ELR (cell line): ENCODE measurements at places on chromosomes 5 and 9.
A peak's percentile ranks its signal among the peaks of the same experiment; 100 is the strongest.

DNA sequence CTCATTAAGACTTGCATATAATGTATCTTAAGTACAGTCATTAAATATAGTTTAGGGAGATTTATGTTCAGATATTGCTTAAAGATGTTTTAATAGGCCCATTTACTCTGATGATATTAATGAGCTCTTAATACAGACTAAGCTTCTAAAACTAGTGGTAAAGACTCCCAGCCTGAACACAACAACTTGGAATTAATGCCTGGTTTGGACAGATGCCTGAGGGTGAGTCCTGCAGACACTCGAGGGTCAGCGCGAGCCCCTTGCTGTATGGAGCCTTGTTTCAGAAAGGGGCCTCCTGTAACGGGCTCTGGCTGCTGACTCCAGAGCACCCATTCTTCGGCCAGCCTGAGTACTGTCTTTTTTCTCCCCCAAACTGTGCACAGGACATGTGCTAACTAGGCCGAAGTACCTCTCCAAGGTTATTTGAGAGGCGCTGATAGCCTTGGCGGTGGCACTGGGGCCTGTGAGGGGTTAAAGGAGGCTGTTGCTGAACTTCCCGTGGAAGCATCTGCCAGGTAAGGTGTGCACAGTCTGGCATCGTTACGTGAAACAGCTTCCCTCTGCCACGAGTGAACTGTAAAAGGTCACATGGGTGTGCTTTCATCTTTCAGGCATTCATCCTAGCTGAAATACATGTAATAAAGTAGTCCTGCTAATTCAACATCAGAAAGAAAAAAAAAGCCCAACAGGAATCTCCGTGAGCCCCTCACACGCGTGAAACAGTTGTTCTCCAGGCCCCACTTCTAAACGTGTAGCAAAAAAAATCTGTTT is 113.4 kb downstream of the MVB12B start:
- no peak for DNase-seq

DNA sequence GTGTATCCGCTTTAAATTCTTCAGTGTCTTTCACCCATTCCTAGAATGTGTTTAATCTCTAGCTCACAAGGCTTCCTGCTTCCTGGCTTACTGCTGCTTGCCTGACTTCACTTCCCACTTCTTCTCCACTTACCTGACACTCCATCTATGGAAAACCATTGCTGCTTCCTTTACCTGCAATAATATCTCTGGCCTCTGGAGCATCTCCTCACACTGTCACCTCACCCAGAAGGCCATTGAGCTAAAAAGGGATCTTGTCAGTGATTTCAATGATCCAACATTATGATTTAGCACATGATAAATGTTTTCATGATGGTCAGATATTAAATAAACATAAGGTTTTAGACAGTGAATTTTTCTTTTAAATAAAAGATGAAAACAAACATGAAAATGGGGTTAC is 281.1 kb downstream of the MRPS30 start:
- DNase-seq: no peak

DNA sequence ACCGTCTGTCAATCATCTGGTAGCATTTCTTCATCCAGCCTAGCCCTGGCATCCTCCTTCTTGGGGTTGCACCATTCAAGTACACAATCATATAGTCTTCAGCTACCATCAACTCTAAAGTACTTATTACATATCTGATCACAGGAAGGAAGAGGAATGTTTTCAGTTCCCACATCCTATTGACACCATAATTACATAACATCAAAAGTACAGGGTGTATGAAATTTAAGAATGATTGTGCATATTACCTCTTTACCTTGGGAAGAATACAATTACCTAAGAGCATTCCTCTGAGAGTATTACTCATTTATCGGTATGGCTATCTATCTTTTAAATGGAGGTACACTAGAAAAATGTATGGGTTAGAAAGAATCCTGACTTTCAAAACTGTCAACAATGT is 126.8 kb upstream of the PCA3 start:
- DNase-seq: no peak

GRCh38 chr9:34652602-34653000 is 616 bp downstream of the IL11RA start:
- DNase-seq: peak; percentile 21
